ENCODE measurements at places on chromosomes 3 and 15. TPM values are rescaled to one million over a fixed set of nuclear protein-coding genes. Genes with fewer than 3 reads are reported as not detected.

Gene MESP2
- total RNA-seq = not detected

Gene IGF2BP2
- total RNA-seq = 85.9 TPM

Gene ADAMTSL3
- total RNA-seq = 54.9 TPM

Gene ZNF860
- not detected for total RNA-seq

Gene C3orf22
- not detected for total RNA-seq

Gene PATL2
- 3.1 TPM for total RNA-seq

Gene AADACL2
- not detected for total RNA-seq

- DNase-seq = no peak
Measured at GRCh38 chr3:8278448-8278847, 223.2 kb upstream of the LMCD1 start.

DNA sequence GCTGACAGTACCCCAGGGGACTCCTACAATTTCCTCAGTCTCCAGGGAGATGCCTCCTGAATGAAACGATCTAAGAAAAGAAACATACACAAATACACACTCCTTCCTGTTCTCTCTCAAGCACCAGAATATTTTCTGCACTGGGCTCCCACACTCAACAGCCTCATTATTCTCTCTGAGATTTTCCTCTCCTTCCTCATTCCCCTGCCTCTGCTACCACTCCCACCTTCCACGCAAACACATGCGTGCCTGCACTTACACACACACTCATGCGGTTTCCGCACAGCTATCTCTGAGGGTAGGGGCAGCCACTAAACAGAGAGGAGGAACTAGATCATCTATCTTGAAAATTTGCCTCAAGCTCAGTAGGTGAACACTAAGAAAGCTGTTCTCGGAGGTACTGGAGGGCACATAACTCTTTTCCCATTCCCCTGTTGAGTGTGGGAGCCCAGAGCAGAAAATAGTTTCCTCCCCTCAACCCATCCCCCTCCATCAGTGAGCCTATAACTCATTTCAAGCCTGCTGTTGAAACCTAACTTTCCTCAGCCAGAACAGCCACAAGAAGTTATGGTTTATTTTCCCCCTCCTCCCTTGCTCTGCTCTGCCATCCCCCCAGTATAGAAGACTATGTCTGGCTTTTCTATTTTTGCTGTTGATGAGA, 30.5 kb upstream of the TIPARP start:
- no peak for DNase-seq

DNA sequence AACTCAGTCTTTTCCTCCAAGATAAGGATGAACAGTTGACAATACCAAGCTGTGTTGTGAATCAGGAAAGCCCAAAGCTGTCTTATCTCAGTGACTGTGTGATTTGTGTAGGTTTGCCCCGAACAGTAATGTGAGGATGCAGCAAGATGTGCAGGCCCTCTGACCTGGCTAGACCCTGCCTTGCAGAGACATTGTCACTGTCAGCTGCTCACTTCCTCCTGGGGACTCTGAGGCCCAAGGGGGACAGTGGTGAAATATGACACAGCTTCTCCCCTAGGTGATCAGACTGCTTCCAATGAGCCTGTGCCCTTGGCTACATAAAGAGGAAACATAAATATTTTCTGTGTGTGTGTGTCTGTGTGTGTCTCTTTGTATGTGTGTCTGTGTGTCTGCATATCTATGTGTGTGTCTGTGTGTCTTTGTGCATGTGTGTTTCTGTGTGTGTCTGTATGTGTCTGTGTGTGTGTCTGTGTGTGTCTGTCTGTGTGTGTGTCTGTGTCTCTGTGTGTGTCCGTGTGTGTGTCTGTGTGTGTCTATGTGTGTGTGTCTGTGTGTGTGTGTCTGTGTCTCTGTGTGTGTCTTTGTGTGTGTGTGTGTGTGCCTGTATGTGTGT, 21.7 kb downstream of the LRRK1 start:
- DNase-seq = peak; percentile 38

- DNase-seq = no peak
Measured at GRCh38 chr3:167305340-167305890, 74.7 kb downstream of the ZBBX start.

DNA sequence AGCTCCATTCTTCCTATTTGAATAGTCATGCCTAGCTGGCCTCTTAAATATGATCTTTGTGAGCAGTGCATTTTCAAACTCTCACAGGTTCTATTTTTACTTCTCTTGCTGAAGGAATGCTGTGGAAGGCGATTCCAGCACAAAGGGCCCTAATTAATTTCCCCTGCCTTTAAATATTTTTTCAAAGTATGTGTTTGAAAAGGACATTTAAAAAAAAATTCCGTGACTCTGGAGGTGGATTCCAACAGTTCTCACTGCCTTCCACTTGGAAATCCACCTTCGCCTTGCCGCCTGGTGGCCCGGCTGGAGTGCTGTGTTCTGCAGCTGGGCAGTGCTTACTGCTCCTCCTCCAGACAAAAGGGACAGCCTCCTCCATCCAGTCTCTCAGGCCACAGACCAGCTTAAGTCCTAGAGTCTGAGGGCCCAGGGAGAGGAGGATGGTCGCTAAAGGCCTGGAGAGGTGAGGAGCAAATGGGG, 61.5 kb upstream of the CORO2B start:
- DNase-seq = no peak

DNA sequence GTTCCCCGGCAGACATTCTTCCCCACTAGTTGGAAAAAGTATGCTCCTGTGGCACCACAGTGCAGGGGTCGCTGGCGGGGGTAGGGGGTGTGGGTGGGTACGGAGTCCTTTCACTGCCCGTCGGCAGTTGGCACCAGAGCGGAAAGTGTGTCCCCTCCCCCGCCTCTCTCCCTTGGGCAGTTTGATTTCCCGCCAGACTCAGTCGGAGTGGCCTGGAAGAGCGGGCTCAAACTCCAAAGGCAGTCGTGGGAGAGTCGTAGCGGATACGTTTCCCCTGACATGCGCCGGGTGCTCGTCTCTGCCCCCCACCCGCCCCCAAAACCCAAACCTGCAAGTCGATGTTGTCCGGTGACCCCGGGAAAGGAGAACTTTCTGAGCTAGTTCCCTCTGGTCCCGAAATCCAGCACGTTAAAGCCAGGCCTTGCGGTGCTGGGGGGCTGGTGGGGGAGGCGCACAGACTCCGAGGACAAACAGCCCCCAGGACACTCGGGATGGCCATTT, 4.4 kb upstream of the FOXB1 start:
- no peak for DNase-seq

DNA sequence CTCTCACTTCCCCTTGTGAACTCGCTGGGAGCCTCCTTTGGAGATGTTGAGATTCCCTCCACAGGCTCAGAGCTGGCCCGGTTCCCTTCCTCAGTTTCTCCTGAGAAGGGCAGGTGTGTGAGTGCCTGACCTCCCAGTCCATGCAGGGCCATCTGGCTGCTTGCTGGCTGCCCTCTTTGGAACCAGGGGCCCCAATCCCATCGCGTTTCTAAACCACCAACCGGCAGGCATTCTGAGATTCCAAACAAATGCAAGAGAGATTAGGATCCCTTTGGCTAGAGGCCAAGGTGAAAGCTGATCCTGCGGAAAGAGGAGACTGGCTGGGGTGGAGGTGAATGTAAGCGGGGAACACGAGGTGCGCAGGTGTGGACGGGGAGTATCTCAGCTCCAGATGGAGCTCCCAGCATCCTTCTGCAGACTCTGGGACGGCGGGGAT, 2.9 kb upstream of the PRRT3 start:
- peak; percentile 77 for DNase-seq

GRCh38 chr3:103532986-103533385, 1098.2 kb downstream of the ZPLD1 start:
- no peak for DNase-seq

- DNase-seq = peak; percentile 92
Measured at GRCh38 chr15:41661518-41662225, 1.5 kb downstream of the MGA start.

GRCh38 chr3:104987859-104988258, 378.9 kb upstream of the ALCAM start:
- DNase-seq = no peak

- DNase-seq = no peak
Measured at GRCh38 chr15:78950902-78951840, 6.3 kb upstream of the CTSH start.

DNA sequence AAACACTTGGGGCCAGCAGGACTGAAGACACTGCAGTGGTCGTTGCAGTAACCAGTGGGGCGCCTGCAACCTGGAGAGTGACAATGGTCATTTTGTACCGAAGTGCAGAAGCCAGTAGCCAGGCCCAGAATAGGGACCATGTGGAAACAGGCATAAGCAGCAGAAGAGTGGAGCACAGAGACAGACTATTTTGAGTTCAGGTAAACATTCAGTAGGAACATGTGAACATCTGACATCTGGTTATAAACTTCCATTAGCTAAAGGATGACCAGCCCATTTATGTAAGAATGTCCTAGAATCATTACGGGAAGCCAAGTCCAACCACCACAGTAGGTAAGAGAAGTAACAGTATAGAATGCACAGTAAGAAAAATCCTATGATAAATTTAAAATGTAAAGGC, 32.4 kb upstream of the TKT start:
- no peak for DNase-seq

- DNase-seq = no peak
Measured at GRCh38 chr15:43911235-43911781, 84.5 kb downstream of the WDR76 start.

- no peak for DNase-seq
Measured at GRCh38 chr3:127008236-127008635, 25.3 kb downstream of the PLXNA1 start.

- DNase-seq = no peak
Measured at GRCh38 chr15:74387621-74388362, 20.3 kb upstream of the CYP11A1 start.

- no peak for DNase-seq
Measured at GRCh38 chr15:80252121-80252518, at the start of gene CTXND1. CTXND1 (minus strand) TSS chr15:80252213; CDS start chr15:80201949, 50,264 bp downstream.

- no peak for DNase-seq
Measured at GRCh38 chr3:150074277-150074676, 103.6 kb upstream of the PFN2 start.

- no peak for DNase-seq
Measured at GRCh38 chr3:156014489-156014888, 105.9 kb upstream of the KCNAB1 start.

DNA sequence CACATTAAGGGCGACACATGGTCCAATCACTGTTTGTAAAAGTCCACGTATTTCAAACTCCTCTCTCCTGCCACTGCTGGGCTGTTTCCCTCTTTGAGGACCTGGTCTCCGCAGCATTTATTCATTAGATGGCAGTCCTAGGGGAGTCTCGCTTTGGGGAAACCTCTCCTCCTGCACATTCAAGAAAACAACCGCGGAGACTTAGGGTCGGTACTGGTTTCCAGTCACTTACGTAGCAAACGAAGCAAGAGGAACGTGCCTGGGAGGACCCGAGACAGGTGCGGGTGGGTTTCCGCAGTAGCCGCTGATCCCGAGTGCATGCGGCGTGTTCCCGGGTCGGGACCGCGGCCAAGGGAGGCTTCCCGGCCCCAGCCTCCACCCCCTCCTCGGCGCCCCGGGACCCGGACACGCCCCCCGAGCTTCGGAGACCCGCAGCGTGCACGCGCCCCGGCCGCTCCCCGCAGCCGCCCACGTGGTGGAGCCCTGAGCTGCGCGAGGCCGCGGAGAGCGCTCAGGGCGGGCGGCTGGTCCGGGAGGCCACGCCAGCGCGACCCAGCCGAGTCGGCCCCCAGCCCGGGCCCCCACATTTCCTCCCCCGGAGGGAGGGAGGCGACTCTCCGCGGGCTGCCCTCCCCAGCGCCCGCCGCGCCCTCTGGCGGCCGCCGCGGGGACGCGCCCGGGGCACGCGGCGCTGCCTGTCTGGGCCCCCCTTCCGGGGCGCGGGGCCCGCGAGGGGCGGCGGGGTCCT, 1.1 kb upstream of the IGF1R start:
- DNase-seq = peak; percentile 66

GRCh38 chr3:56185827-56186226, 282.4 kb downstream of the ERC2 start:
- DNase-seq = no peak

GRCh38 chr3:190321789-190322603, at the start of gene CLDN1:
CLDN1 (minus strand) TSS chr3:190322446; CDS start chr3:190322206, 240 bp downstream.
- DNase-seq = peak; percentile 85

Data from stomach (tissue), 19 donors.